NCI-H1417 (cell line): ENCODE measurements at places on chromosomes 2 and 18.

DNA sequence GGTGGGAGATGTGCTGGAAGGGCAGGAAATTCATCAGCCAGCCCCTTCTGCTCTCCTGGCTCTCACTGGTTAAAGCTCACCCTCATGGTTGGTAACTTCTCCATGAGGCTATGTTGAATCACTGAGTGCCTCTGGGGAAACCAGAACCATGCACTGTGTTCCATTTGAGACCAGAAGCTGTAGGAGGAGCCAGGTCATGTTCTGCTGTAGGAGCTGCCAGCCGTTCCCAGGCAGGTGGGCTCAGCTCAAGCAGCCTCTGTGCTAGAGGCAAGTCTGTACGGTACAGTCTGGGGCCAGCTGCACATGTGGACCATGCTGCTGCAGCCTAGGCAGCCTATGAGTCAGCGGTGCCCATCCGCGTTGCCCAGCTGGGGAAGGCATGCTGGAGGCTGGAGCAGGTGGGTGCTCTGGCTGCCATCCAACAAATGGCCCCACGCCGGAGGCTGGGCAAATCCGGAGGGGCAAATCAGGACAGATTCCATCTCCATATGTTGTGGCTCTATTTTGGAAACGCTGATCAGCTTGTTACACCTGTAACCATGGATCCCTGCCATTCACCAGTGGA, 22.0 kb upstream of the KCNF1 start:
- peak; percentile 85 for DNase-seq

DNA sequence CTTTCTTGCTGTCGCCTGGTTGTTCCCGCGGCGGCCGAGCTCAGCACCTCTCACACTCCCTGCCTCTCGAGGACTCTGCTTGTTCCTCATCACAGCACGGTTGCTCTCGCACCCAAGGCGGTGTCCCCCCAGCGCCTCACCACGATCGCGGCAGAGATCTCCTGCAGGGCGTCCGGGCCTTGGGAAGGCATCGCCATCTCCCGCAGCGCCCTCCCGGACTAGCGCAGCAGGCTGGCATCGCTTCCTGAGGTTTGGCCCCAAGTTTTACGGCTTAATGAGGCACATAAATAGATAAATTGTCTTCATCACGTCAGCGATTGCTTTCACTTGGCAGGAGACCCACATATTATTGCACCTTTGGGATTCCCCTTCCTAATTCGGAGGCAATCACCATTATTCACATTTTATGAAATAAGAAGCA, 125.4 kb downstream of the RGPD3 start:
- DNase-seq: no peak

GRCh38 chr2:167761465-167762136, 485.8 kb downstream of the STK39 start:
- DNase-seq: no peak

- DNase-seq: no peak
These were observed 75.2 kb upstream of the TTC39C start for GRCh38 chr18:23939366-23939765.

DNA sequence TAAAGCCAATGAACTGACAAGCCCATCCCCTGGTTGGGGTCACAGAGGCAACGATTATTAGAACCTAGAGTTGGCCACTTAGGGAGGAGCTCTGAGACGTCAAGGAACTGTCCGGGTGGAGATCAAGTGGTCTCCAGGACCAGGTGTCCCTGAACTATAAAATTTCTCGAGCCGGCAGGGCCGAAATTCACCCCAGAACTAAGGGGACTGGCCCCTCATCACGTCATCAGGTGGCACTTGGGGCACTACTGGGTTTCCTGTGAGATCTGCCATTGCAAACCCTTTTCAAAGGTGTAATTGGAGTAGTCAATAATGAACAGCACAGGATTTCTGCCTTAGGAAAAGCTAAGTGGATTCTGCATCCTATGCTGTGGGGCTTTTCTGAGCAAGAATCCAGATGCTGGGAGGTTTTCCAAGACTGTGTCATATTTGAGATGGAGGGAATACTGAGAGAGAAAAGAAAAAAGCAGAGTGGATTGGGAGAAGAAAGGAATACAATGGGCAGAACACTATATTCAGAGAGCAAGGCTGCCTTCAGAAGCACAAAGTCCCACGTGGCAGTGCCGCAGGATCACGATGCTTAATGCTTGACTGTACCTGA, 113.6 kb downstream of the ALPK2 start:
- no peak for DNase-seq

- DNase-seq: peak; percentile 75
These were observed 2.4 kb upstream of the DTNA start for GRCh38 chr18:34707670-34708069.

- no peak for DNase-seq
These were observed 79.4 kb upstream of the TCF7L1 start for GRCh38 chr2:85053802-85054201.

DNA sequence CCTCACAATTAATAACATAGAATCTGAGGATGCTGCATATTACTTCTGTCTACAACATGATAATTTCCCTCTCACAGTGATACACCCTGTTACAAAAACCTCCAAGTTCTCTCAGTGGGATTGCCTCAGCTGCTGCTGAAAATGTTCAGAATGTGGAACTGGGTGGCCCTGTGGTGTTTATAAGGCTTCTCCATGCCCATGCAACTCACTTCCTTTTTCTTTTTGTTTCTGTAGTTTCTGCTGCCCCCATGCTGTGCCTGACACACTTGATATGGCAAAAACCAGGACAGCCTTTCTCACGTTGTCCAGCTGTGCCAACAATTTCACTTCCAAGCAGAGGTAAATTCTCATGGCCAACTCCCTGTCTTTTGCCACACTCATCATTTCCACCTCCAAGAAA, 206.2 kb downstream of the RPIA start:
- DNase-seq: no peak

DNA sequence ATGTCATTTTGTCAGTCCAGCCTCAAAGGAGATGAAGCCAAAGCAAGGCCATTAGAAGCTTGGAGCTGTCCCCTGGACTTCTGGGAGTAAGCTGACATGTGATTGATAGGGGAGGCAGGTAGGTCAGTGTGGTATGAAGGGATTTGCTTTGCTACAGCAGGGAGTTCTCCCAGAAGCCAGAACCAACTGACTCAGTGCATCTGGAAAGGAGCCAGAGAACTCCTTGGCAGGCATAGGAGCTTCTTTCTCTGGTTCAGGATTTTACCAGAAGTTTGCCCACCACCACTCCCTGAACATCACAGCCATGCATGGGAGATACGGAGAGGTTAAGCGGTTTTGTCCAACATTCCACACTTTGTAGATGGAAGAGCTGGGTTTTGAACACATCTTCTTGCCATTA, 24.5 kb upstream of the KCNE4 start:
- DNase-seq: no peak

- DNase-seq: no peak
These were observed 10.6 kb upstream of the ATG16L1 start for GRCh38 chr2:233240897-233241296.

DNA sequence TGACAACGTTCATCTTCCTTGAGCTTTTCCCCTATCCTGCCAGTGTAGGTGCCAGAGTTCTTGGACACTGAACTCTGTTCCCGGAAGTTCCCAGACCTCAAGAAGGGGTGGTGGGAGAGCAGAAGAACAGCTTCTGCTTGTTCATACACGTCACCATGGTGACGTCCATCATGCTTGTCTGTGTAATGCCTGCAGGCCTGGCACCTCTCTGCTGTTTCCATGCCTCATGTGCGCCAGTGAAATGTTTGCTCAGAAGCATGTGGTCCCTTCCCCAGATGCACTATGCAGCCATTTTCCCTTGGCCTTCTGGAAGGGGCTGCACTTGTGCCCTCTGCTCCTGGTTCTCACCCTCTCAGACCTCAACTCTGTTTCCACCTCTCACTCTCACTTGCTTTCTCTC, 210.8 kb upstream of the NABP1 start:
- DNase-seq: no peak

GRCh38 chr2:202091476-202091875, 18.4 kb downstream of the KIAA2012 start:
- DNase-seq: no peak

- no peak for DNase-seq
These were observed 38.7 kb downstream of the PHLPP1 start for GRCh38 chr18:62754026-62754425.

DNA sequence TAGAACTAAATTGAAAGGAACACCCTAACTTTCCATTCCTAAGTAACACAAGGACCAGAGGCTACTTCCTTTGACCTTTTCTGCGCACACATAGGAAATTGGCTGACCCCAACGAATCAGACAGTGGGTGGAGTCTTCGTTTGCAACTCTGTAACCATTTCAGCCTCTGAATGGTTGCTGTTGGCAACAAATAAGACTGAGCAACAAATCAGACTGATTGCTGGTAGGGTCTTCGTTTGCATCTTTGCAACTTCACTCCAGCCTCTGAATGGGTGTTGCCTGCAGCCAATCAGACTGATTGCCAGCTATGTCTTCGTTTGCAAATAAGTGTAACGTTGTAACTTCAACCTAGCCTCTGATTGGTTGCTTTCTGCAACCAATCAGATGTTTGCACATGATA, 34.6 kb downstream of the USP40 start:
- DNase-seq: no peak

- DNase-seq: no peak
These were observed 95.2 kb downstream of the BIN1 start for GRCh38 chr2:127011796-127012195.

GRCh38 chr2:222591661-222592060, 64.2 kb downstream of the FARSB start:
- DNase-seq: no peak

DNA sequence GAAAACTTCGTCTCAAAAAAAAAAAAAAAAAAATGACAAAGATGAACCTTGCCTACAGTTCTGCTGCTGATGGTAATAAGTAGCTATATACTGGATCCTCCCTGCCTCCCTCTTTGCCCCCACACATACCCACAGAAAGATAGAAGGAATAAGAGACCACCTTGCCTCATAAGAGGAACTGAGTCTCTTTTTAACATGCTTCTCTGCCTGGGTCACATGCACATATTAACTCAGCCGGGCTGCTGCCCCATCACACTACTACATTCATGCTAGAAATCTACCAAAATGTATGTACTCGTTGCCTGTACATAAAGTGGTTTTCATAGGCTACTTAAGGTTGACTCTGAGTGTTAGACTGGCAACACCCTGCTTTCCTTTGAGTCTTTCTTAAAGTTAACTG, 78.9 kb upstream of the B3GNT2 start:
- DNase-seq: no peak

DNA sequence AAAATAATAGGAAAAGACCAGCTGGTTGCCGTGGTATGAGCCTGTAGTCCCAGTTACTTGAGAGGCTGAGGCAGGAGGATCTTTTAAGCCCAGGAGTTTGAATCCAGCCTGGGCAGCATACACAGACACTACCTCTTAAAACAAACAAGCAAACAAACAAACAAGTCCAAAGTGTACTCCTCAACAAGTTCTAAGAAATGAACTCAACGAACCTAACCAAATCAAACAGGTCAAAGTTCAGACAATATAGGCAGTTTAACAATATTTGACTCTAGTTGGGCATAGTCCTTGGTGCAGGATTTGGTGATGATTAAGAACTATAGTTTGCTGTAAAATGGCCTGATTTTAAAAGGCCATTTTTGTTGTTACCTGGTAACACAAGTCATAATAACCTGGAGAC, 41.9 kb upstream of the RHOB start:
- DNase-seq: no peak

GRCh38 chr2:72982219-72982618, 64.9 kb downstream of the EMX1 start:
- DNase-seq: no peak

- DNase-seq: peak; percentile 60
These were observed 659 bp downstream of the FAM210A start for GRCh38 chr18:13725566-13726231.

DNA sequence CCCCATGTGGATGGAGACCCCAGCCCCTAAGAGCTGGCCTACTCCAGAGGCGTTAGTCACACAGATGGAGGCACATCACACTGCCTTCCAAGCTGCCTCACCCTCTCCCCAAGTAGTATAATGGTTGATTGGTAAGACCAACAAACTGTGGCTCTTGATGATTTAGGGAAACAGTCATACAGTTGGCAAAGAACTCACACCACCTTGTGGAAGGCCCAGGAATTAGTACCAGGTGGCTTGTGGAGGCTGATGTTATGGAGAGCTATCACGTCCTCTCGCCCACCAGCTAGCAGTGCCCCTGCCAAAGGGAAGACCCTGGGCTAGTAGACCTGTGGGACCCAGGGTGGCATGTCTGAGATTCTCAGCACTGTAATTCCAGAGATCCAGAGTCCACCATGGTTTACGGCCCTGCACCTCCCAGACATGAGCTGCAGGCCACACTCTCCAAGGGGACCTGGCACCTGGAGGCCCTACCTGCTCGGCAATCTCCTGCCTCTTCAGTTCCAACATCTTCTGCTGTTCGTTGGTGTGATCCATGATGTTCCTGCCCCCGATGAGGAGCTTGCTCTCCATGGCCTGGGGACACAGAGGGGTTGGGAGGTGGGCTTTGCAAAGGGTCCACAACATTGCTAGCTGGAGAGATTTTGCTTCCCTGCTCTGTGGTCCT, 26.3 kb downstream of the KIF3C start:
- no peak for DNase-seq

GRCh38 chr2:193476171-193476800, 1281.6 kb upstream of the TMEFF2 start:
- DNase-seq: no peak

- no peak for DNase-seq
These were observed 137.0 kb downstream of the EN1 start for GRCh38 chr2:118710481-118710880.

DNA sequence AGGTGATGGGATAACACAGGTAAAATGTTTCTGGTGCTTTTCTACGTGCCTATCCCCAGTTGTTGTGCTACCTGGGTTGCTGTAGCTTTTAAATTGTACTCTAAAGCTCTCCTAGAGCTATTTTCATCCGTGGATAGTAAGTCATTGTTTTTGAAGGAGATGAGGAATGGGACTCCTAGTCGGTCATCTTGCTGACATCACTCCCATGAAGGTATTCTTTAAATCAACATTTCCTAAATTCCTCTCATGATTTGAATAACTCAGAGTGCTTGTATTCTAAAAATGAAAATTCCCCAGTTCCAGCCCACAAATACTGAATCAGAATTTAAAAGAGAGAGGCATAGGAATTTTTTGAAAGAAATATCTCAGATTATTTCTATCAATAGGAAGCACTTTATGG, 44.3 kb downstream of the CCDC148 start:
- DNase-seq: no peak
